ENCODE measurements at places on chromosomes 3 and 15.

- DNase-seq = no peak
These were observed 42.5 kb downstream of the CHCHD4 start for GRCh38 chr3:14082108-14082657.

GRCh38 chr15:90013503-90013937, 12.4 kb downstream of the ZNF710 start:
- no peak for DNase-seq

GRCh38 chr3:123039178-123039577, 11.6 kb upstream of the SEMA5B start:
- DNase-seq = no peak

DNA sequence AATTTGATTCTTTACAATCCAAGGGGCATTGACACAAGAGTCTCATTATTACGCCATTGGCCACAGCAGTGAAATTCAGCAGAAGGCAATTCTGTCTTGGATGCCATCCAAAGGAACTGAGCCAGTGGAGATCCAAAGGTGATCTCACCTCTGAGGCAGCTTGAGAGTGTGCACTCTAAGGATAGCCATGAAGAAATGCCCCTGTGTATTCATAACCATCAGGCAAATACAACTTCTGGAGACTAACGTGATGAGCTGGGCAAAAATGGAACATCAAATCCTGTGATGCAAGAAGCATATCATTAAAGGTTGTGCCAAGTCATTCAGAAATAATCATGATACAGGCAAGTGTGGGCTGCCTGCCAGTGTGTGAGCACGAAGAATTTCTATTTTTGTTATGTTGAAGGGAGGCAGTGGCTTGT, 41.4 kb downstream of the ROBO2 start:
- DNase-seq = no peak

- DNase-seq = no peak
These were observed 156.2 kb upstream of the COL8A1 start for GRCh38 chr3:99482191-99482590.

- no peak for DNase-seq
These were observed 772 bp downstream of the FAM81A start for GRCh38 chr15:59438625-59439290.

- DNase-seq = no peak
These were observed 3.6 kb upstream of the EFCAB12 start for GRCh38 chr3:129432036-129432435.

DNA sequence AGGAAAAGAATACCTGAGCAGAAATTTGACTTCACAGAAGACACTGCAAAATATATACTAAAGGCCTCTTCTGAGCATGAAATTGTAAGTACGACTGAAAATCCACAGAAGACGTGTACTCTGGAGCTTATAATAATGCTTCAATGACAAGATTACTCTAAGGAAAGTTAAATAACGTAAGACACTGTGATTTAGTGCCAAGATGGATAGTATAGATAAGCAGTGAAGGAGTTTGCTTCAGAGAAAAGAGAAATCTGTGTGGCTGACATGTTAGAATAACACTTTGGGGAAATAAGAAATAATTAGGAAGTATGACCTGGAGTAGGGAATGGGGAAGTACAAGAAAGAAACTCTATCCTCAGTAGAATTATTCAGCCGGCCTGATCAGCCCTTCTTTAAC, 28.9 kb downstream of the ALDH1A2 start:
- DNase-seq = no peak

DNA sequence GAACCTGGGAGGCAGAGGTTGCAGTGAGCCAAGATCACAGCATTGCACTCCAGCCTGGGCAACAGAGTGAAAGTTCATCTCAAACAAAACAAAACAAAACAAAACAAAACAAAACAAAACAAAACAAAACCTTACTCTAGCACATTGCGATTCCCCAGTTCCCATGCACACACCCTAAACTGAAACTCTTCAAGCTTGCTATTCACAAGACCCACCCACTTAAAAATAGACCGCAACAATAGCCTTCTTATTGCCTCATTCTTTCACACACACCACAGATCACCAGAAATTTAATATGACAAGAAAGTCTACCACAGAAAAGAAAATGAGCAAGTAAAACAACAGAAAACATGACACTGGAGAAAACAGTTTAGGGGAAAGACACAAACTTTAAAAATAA, 598.4 kb downstream of the FHIT start:
- DNase-seq = no peak

DNA sequence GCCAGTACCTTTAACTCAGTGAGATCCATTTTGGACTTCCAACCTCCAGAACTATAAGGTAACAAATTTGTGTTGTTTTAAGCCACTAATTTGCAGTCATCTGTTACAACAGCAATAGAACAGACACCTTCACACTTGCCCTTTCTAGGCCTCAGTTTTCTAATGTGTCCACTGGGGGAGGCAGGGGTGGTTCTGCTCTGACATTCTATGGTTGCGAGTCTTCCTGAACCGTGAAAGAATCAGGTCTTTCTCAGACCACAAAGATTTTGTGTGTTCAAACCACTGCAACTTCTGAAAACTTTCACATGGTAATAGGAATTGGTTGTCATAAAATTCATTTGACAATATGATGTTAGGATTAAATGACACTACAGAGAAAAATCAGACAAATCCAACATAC, 26.8 kb upstream of the CSTA start:
- DNase-seq = no peak

GRCh38 chr3:61563313-61564271, 2.2 kb downstream of the PTPRG start:
- no peak for DNase-seq

GRCh38 chr3:183551930-183552329, 3.6 kb downstream of the KLHL6 start:
- DNase-seq = no peak

- DNase-seq = peak; percentile 53
These were observed 16.5 kb downstream of the SEMA7A start for GRCh38 chr15:74417225-74417624.

- DNase-seq = no peak
These were observed 173.8 kb downstream of the FNDC3B start for GRCh38 chr3:172213200-172213599.

DNA sequence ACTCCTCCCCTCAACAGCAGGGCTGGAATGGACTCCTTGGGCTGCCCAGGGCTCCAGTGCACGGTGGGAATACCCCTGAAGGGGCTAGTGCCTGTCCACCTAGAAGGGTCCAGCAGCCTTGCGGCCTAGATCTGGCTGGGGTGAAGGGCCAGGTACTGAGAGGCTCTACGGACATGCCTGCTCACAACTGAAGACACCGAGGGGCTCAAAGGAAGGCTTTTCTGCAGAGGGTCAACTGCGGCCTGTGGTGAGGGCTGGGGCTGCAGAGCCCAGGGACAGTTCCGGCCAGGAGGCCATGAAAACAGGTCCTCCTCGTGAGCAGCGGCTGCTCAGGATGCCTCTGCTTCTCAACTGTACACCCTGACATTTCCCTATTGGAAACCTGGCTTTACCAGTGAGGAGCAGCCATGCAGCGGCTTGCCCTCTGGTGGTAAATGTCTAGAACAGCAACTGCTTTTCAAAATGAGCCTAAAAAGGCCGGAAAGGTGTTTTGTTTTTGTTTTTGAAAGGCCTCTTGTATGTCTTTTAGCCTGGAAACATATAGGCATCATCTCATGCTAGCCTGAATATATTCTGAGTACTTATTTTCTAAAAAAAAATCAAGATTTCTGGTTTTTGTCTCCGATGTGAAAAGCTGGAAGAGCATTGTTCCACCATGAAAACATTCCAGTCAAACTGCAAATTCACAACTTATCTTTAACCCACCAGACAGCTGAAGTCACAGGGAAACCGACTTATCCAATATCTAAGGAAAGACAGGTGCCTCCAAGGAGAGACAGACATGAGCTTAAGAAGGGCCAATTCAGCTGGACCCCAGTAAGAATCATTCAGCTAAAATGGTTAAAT, 163.4 kb downstream of the KLF13 start:
- DNase-seq = no peak

DNA sequence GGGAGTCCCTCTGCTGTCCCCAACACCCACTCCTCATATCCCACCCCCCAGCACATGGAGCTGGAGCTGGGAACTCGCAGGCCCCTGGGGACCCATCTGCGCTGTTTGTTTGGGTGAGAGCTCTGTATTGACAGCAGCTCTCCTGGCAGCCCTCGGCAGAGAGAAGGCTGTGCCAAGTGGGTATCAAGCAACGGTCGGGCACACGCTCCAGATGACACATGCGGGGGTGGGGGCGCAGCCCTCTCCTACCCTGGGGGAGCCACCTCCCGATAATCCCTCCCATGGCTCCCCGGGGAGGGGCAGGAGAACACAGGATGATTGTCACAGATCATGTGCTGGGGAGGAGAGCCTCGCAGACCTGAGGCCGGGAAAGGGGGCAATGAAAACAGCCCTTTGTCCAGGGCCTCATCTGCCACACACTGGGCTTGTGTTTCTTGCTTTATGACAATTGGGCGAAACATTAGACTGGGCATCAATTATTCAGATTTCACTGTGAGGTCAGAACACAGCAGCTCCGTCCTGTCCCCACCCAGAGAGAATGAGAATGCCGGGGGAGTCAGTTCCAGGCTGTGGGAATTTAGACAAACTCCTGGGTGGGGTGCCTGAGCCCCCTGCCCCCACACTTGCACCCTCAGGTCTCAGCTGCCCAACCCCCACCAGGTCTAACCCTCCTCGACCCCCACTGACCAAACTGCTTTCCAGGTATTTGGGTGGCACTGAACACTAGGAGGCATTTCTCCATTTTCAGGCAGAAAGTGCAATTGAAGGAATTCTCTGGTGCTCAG, 46.4 kb upstream of the KLF13 start:
- DNase-seq = no peak

- no peak for DNase-seq
These were observed 445.6 kb upstream of the FRG2C start for GRCh38 chr3:75218577-75218976.

- no peak for DNase-seq
These were observed 138.1 kb upstream of the RAP2B start for GRCh38 chr3:153023896-153024295.

- no peak for DNase-seq
These were observed 33.8 kb upstream of the RAB11A start for GRCh38 chr15:65835447-65835846.

DNA sequence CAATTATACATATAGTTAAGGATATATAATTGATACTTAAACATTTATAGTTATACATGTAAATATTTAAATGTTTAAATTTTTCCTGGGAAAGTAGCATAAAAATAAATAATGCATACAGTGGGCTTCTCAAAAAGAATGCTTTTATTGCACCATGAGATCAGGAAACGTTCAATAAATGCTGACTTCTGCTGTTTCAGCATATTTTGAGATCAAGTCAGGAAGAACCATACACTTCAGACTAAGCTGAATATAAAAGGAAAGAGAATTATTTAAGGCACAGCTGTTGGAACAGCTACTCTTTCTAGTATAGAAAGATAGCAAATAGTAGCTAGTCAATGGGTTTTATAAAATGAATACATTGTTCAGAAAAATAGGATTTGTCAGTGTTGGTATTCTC, 1462.3 kb upstream of the CADM2 start:
- DNase-seq = no peak

DNA sequence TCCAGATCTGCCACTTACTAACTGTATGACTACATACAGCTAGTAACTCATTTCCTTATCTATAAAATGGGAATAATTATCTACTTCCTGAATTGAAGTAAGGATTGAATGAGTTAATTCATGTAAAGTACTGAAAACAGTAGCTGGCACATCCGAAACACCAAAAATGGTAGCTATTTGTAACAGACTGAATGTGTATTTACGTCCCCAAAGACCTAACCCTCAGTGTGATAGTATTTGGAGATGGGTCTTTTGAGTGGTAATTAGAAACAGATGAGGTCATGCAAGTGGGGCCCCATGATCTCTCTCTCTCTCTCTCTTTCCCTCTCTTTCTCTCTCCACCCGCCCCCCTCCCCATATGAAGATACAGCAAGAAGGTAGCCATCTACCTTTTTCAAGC, 146.2 kb downstream of the PLCH1 start:
- no peak for DNase-seq

GRCh38 chr3:112382543-112383160, 49.7 kb downstream of the CD200 start:
- DNase-seq = no peak

GRCh38 chr15:77658304-77658703, 25.6 kb upstream of the LINGO1 start:
- no peak for DNase-seq

GRCh38 chr3:132730891-132731580, 8.8 kb upstream of the NPHP3 start:
- DNase-seq = no peak

DNA sequence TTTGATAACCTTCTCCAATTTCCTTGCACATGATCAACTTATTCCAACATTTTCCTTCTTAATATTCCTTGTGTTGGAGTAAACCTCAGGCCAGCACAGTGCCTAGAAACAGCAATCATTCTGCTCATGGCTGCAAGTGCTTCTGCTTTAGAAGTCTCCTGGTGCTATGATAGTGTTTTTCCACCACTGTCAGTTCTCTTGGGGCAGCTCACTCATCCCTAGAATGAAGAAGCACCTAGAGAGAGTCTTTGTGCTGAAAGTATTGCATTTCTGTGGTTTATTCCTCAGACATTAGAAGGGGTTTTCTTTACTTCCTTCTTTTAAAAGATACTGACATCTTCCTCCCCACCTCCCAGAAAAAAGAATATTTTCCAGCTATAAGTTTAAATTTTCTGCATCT, 183.5 kb downstream of the RYR3 start:
- no peak for DNase-seq

GRCh38 chr3:126530171-126531050, 6.5 kb downstream of the CHST13 start:
- DNase-seq = no peak

- peak; percentile 78 for DNase-seq
These were observed 69.3 kb downstream of the LRIG1 start for GRCh38 chr3:66431494-66431893.

GRCh38 chr3:9902372-9903237, at the start of gene IL17RE:
Gene IL17RE, plus strand, starts transcription at chr3:9902848. Its CDS starts 85 bp downstream, at chr3:9902933.
- DNase-seq = no peak

- DNase-seq = no peak
These were observed 10.3 kb upstream of the NRROS start for GRCh38 chr3:196629228-196629627.

- peak; percentile 88 for DNase-seq
These were observed 16.4 kb downstream of the CHST13 start for GRCh38 chr3:126540342-126540849.

DNA sequence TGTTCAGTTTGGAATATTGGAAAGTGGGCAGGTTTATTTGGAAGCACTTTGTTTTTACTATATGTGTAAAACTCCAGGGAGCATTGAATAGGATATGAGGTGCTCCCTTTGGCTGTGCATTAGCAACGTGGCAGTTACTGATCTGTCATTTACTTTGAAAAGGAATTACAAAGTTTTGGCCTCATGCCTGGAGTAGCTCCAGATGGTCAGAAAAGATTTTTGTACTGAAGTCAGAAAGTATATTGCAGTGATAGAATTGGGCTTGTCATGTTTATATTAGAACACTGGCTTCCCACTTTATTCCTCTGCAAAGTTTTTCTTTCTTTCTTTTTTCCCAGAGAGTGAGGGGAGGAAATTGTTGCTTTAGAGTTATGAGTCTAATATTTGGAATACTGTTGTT, 26.1 kb downstream of the FNDC3B start:
- no peak for DNase-seq
